Cerebellum (tissue), 4 donors: ENCODE measurements at places on chromosomes 2 and 18. TPM values are rescaled to one million over a fixed set of nuclear protein-coding genes. Genes with fewer than 3 reads are reported as not detected.

Gene CFAP53
- 1.7 TPM for total RNA-seq

Gene CCDC121
- total RNA-seq: 3.1 TPM

Gene GNLY
- total RNA-seq: not detected

Gene CASP10
- 3.7 TPM for total RNA-seq

Gene CFAP65
- total RNA-seq: 1.00 TPM

Gene LINC00305
- total RNA-seq: not detected

Gene IL1RL2
- 0.73 TPM for total RNA-seq

Gene TCF23
- not detected for total RNA-seq

Gene OTOS
- total RNA-seq: 1.4 TPM

Gene FAM117B
- 29.9 TPM for total RNA-seq

DNA sequence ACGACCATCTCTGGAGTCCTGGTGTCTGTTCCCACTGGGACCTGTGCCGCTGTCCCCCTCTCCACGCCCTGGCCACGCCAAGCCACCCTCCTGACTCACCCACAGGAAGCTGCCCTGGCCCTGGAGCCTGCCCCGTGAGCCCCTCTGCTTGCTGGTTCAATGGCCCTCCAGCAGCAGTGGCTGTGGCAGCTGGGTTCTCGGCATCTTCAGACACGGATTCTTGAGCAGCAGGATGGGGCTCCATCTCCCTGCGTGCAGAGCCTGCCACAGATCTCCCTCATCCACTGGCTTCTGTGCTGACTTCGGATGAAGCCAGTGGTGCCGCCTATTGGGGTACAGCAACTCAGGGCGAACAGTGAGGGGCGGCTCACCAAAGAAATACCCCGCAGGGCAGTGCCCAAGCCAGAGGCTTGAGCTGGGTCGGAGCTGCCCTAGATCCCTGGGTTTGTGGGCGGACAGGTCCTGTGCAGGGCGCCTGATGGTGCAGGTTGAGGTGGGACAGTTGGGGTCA lies 14.0 kb downstream of the CAPN10 start:
- DNase-seq: no peak

DNA sequence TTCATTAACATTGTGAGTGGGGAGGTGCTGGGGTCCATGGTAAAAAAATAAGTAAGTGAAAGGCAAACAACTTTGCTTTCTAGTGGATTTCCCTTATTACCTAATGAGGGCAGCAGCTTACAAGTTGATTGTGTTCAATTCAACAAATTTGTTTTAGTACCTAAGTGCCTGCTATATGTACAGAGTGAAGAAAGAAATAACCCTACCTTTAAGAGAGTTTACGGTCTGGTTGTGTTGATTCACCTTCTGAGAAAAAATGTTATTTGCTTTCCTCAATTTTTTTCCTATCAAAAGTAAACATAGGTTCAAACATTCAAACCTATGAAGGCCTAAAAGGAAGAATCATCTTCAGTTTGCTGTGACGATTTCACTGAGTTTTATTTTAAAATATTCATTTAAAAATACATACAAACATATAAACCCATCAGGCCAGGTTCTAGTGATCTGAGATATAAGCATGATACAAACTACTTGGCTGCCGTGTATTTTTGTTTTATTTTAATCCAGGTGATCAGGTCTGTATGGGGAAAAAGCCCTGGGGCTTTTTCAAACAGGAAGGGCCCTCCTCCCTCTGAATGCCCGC lies 1.5 kb upstream of the SPTBN1 start:
- no peak for DNase-seq

DNA sequence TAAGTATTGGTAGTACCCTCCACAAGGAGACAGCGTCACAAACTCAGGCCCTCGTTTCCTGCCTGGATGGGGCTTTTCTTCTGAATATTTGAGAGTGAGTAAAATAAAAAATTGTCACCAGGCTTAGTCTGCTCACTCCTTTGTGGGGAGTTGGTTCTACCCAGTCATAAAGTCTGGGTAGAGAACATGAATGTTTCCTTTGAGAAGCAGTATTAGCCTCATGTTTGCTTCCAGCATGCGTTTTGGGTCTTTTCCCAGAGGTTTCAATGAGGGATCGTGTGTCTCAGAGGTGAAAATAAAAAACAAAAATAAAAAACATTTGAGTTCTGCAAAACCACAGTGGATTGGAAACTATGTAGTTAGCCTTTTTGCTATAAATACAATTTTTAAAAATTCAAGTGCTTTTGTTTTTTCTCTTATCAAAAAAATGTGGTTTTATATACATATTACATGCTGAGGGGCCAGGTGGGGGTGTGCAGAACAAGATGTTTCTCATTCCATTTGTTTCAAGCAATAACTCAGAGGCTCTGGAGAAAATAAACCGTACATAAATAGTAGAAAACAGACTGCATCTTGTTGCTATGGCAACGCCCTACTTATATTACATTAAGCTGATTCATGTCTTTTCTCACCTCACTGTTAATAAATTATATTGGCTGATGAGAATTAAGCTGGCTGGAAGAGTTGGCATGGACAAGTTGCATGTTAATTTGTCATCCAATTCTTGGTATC lies 225.4 kb upstream of the FBXO11 start:
- peak; percentile 82 for DNase-seq

DNA sequence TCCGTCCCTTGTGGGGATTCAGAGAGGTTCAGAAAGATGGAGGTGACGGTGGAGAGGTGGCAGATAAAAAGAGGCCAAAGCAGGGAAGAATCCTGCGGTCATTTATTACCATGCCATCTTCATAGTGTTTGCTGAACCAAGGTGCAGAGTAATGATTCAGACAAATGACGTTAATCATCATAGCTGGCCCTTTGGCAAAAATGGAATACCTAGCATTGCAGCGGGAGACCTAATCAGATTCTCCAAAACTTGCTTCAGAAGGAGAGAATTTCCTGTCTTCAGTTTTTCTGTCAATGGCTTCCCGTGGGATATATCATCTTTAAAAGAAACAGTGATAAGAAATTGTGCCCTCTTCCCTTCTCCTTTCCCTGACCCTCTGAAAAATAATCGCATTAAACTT lies 175.4 kb downstream of the PTGR3 start:
- no peak for DNase-seq

DNA sequence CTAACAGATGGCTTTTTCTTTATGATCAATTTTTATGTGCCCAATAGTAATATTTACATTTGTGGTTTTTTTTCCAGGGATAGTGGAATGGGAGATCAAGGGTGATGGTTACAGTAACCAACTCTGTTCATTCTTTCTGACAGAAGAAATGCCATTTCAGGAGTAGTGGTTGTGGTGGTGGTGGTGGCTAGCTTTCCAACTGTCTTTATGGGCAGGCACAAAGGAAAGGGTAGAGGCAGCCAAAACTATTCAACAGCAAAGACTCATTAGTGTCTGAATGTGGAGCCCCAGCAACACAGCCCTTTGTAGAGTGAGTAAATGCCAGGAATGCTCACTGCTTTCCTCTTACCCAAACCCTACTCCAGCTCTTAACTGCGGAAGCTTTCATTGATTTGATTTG lies 227.7 kb downstream of the RND3 start:
- DNase-seq: no peak

DNA sequence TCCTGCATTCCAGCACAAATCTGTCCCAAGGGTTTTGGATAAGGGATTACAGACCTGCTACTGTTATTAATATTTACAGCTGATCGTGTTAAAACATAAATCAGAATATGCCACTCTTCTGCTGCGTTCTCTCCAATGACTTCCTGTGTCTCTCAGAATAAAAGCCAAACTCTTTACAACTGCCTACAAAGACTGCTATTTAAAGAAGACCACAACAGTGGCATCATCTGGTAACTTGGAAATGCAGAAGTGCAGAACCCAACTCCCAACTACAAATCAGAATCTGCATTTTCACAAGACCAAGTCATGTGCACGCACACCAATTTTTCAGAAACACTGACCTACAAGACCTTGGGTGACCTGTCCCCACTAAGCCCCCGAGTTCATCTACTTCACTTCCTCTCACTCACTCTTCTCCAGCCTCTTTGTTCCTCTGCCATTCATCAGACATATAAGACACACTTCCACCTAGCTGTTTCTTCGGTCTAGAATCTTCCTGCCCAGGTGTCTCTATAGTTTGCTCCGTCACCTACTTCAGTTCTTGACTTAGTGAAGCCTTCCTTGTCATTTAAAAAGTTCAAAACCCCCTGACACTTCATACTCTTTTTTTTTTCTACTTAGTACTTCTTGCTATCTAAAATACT lies 36.0 kb downstream of the CHN1 start:
- no peak for DNase-seq

DNA sequence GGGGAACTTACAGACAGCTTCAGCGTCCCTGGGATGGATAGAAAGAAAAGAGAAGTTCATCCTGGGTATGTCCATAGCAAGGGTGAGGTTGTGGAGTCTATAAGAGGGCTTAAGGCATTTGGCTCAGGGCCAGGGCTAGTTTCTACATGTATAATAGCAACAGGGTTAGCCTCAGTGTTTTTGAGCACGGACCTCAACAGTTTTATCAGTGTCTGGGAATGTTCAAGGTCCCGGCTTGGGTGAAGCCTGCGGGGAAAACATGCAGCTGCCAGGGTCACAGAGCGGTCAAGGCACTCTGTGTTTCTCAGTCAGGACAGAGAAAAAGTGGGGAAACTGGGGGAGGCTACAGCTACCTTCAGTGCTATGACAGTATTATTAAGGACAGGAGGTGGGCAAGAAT lies 427.7 kb upstream of the HS6ST1 start:
- DNase-seq: no peak

DNA sequence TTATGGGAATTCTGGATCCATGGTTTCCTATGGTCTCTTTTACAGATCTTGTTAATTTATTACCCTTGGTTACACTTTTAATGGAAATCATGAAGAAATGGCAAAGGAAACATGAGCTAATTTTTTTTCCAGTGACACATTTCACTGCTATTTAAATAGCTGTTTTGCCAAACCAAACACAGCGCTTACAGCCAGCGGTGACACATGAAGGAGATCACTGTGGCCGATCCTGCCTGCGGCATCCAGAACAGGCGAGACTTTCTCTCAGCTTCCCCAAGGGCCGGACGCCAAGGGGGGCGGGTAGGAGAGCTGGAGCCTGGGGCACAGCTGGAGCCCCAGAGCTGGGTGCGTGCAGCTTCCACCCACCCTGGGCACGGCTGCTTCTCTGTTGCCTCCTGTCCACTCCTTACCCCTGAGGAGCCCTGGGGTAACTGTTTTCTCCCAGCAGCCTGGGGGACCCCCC lies 81.4 kb upstream of the PKDCC start:
- no peak for DNase-seq

GRCh38 chr2:24231461-24231881 lies 56.6 kb downstream of the FAM228A start:
- DNase-seq: no peak

- no peak for DNase-seq
These were observed 14.6 kb downstream of the EML4 start for GRCh38 chr2:42183775-42184174.

DNA sequence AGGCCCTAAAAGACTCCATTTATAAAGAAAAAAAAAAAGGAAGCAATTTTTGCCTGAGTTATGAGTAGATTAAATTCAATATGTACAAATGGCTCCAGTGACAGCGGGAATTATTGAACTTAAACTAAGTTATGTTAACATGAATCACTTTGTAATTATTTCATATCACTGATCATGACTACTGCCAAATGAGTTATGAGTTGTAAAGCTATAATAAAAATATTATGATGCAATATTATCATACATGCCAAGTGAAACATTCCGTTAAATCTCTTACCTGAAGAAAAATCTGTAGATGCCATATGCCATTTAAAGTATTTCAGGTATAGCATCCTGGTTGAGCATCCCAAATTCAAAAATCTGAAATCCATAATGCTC lies 217.5 kb downstream of the DLGAP1 start:
- DNase-seq: no peak

- DNase-seq: no peak
These were observed 129.4 kb upstream of the NCK2 start for GRCh38 chr2:105615305-105615704.

GRCh38 chr2:54432251-54433015 lies 23.7 kb upstream of the SPTBN1 start:
- DNase-seq: peak; percentile 42

GRCh38 chr2:147008481-147008880 lies 836.3 kb upstream of the ACVR2A start:
- DNase-seq: no peak

- no peak for DNase-seq
These were observed 161.9 kb upstream of the CRIM1 start for GRCh38 chr2:36193680-36194079.

- DNase-seq: no peak
These were observed 911.4 kb upstream of the ZEB2 start for GRCh38 chr2:145431181-145431951.

DNA sequence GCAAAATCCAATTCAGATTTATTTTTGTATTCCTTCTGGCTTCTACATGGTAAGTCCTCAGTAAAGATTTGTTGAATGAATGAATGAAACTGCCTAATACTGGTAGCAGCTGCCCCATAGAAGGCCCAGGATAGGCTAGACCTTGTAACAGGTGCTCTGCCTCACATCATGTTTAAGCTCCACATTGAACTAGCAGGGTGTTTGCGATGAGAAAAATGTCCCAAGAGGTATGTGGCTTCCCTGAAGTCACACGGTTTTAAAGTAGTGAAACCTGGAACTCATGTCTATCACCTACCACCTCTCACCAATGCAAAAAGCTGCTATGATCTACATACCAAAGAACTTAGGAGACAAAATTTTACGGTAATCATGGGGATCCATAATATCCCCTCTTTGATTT lies 765 bp upstream of the LHCGR start:
- DNase-seq: no peak

DNA sequence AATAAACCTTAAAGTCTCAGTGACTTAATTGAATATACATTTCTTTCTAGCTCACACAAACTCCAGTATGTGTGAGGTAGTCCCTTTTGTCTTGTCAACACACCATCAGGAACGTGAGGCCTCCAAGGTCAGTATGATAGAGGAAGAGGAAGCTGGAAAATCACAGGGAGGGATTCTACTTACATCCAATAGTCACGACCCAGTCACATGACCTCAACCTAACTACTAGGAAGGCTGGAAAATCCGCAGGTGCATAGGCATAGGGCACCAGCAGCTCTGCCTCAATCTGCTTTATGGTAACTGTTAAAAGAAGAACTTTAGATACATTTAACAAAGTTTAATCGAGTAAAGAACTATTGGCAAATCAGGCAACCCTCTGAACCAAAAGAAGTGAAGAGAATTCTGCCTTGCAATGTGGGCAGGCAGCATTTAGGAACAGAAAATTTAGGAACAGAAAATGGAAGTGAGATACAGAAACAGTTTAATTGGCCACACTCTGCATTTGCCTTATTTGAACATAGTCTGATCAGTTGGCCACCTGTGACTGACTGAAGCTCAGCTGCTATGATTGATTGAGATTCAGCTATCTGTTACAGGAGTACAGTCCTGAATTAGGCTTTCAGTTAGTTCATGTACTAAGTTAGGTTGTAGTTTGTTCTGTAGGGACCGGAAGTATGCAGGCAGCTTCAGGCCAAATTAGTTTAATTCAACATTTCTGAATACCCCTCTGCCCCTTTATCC lies 165.0 kb upstream of the PARD3B start:
- DNase-seq: no peak

- no peak for DNase-seq
These were observed 189.5 kb downstream of the CTIF start for GRCh38 chr18:48728204-48728833.

GRCh38 chr2:216350214-216350791 lies 22.0 kb downstream of the MARCHF4 start:
- no peak for DNase-seq
